ENCODE measurements at places on chromosomes 3 and 15. TPM values are rescaled to one million over a fixed set of nuclear protein-coding genes. Genes with fewer than 3 reads are reported as not detected.

DNA sequence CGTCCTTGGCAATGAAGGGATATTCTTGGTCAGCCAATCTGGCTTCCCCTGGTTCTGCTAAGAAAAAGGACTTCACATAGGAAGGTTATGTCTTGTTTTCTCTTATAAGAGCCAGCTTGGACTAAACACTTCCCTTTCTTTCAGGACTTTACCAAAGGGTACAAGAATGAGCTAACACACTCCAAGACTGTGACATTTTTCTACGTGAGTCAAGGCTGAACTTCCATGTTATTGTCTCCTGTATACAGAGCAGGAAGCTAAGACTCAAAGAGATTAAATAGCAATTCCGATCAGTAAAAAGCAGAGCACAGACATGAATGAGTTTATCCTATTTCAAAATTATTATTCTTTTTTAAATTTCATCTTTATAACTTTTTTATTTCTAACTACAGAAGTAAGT is 63.3 kb upstream of the STT3B start:
- DNase-seq: no peak

DNA sequence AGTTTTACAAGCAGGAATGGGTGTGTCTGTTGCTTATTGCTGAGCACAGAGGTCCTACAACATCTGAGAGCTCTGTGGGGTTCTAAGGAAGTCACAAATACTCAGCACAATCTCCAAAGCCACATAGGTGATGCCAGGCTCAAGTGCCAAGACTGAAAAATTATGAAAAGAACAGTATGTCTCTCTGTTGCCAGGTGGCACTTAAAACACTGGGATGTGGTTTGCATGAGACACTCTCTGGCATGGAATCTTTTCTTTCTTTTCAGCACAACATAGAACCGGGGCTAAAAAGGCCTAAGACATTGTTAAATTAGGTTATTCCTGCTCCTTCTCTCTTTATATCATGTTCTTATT is 127.3 kb upstream of the PRICKLE2 start:
- DNase-seq: no peak

DNA sequence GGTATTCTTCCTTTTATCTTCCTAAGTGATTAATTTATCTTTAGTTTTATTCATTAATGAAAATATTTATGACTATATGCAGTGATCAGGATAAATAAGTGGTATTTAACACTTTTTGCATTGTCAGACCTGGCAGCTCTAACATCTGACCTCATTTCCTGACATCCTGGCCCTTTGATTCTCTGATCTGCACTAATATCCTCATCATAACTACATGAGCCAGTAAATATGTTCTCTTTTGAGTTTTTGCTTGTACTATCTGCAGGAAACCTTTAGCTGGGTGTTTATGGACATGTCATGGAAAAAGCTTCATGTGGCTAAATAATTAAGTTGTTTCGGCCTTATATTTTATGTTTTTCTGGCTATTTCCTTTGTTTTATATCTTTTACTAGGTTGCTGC is 10.5 kb downstream of the NKTR start:
- DNase-seq: no peak

DNA sequence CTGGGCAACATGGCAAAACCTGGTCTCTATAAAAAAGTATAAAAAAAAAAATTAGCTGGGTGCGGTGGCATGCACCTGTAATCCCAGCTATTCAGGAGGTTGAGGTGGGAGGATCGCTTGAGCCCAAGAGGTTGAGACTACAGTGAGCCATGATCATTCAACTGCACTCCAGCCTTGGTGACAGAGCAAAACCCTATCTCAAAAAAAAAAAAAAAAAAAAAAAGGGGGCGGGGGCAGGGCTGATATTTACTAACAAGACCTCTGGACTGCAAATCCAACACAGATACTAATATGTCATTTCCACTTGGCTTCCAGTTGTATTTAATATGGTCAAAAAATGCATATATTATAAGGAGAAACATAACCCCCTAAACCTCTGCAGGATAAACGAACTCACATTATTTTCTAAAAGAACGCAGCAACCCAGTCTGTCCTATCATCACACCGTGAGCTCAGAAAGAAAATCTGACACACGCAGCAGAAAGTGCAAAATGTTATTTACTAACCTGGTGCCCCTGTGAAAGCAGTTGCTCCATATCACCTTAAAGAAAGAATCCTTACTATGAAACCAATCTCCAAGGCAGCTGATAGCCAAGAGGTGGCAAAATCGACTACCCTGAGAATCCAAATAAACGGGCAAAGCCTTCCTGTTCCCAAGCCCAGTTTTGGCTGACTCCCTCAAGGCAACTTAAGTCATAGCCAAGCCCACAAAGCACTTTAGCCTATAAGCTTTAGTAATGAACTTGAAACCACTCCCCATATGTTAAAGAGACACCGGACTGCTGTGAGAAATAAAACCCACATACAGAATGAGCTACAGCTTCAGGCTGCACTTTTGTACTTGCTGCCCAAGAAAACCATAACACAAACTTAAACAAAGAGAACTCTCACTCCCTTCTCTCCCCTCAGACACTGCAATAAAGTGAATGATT is 39.3 kb downstream of the PLD1 start:
- no peak for DNase-seq

The CORO2B gene
- total RNA-seq: 0.06 TPM

- DNase-seq: no peak
Measured at GRCh38 chr3:9767418-9767817, 2.3 kb downstream of the CAMK1 start.

- DNase-seq: no peak
Measured at GRCh38 chr3:185537369-185537970, 14.9 kb downstream of the LIPH start.

DNA sequence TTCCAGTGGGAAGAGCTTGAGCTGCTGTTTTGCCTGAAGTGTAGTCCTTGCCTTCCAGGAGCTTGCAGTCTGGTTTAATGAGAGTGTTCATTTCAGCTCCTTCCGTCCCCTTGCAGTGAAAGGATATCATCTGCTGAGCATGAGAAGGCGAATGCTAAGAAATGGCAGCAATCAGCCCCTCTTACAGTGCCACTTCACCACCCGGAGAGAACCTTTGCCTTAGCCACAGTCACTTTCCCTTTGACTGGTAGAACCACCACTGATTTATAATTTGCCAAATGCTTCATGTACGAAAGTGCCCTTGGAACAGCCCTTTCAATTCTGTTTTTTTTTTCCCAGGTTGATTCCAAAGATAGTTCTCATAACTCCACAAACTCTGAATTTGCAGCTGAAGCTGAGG is 11.5 kb downstream of the TATDN2 start:
- no peak for DNase-seq

GRCh38 chr3:129954514-129954913 is 20.0 kb upstream of the TRH start:
- no peak for DNase-seq

DNA sequence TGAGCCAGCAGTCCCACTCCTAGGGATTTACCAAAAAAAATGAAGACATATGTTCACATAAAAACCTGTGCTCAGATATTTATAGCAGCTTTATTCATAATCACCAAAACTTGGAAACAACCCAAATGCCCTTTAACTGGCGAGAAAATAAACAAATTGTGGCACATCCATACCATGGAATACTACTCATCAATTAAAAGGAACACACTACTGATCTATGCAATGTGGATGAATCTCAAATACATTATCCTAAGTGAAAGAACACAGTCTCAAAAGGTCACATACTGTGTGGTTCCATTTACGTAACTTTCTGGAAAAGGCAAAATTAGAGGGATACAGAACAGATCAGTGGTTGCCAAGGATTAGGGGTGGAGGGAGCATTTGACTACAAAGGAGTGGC is 394.5 kb downstream of the SHQ1 start:
- DNase-seq: no peak

The MORC1 gene
- not detected for total RNA-seq

The BCL2A1 gene
- 10.6 TPM for total RNA-seq

DNA sequence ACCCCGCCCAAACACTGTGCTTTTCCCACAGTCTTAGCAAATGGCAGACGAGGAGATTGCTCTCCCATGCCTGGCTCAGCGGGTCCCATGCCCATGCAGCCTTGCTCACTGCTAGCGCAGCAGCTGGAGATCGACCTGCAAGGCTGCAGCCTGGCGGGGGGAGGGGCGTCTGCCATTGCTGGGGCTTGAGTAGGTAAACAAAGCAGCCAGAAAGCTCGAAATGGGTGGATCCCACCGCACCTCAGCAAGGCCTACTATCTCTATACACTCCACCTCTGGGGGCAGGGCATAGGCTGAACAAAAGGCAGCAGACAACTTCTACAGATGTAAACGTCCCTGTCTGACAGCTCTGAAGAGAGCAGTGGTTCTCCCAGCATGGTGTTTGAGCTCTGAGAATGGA is 27.2 kb upstream of the WDR5B start:
- DNase-seq: no peak
